NCI-H1694 treated with DMSO at 0.1 percent for 48 hours (cell line): ENCODE measurements at places on chromosomes 2 and 18.

GRCh38 chr2:112005406-112006075, 49.5 kb upstream of the TMEM87B start:
- no peak for DNase-seq

DNA sequence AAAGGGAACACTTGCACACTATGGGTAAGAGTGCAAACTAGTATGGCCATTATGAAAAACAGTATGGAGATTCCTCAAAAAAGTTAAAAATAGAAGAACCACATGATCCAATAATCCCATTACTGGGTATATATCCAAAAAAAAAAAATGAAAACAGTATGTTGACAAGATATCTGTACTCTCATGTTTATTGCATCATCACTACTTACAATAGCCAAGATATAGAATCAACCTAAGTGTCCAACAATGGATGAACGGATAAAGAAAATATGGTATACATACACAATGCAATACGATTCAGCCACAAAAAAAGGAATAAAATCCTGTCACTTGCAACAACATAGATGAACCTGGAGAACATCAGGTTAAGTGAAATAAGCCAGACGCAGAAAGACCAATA, 73.3 kb downstream of the LOXHD1 start:
- no peak for DNase-seq

DNA sequence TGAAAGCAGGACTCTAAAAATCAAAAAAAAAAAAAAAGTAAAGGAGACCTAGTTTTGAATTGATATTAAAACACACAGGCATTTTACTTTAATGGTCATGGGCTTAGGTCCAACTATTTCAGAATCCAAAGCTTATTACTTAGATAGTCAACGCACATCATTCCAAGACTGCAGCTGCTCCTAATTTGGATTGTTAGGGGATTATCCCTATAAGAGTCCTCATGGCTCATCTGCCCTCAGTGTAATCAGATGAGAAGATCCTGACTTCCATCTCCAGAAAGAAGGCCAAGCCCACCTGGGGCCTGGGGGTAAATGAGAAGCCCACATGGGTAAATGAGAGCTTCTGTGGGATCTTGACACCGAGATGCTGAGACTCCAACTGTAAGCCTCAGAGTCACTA, 424.2 kb downstream of the NRXN1 start:
- no peak for DNase-seq

DNA sequence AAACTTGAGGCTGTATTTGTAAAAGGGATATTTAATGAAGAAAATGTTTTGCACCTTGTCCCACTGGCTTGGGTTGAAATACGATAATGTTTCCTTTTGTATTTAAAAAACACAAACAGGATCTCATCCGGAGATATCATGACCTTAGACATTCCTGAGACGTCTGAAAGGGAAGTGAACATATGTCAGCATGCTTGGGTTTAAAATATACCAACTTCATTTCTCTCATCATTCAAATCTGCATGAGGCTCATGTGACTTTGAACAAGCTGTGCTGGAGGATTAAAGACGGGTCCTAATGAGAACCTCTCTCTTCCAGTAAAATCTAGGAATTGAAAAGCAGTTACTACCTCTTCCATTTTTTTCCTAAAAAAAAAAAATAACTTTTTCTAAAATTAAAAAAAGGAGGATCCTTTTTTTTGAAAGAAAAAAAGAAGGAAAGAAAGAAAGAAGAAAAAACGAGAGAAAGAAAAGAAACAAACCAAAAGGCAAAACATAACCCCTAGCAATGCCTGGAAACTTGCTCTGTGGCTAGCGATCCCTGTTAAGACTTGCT, 106.8 kb upstream of the ZFP36L2 start:
- DNase-seq = no peak

DNA sequence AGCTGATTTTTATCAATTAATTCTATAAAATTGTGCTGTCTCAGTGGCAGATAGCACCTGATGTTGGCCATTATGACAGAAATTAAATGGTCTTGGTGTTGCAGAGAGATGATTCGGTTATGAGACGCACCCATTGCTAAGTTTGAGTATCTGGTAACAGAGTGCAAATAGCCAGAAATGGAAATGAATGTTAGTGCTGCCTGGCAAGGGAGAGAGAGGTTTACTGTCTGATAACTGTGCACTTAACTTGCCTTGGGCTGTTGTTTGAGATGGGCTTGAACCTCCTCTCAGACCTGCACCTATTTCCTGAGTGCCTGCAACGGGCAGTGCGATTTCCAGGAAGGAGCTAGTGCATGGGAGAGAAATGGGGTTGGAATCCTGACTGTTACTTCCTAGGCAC, 11.7 kb downstream of the DPYSL5 start:
- DNase-seq = no peak

DNA sequence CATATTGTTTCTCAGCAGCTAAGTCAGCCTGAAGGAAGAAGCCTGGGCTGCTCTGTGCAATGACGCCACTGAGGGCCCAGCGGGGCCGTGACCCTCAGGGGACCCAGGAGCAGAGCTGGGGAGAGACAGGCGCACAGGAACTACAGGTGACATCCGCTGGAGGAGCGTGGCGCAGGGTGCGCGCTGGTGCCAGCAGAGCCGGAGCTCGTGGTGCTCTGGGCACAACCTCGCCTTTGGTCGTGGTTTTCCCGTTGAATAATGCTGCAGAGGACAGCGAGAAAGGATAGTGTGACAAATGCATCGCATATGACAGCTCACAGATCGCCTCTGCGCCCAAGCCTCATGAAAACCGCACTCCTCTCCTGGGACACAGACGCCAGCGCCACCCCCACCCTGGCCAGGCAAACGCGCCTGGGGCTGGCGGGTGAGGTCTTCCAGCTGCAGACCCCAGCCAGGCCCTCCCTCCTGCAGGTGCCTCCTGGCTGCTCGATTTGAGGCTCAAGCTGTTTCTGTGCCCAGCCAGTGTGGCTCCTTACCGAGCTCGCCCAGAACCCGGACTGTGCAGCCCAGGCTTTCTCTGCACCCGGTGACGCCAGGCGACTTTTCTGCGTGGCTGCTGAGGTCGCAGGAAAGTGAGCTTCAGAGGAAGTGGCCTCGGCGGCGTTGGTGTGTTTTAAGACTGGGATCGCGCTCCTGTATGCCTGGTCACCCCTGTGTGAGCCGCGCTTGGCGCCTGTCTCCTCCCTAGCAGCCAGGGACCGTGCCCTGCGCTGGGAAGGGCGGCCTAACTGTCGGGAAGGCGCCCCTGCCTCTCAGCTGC, 583.1 kb upstream of the HS6ST1 start:
- DNase-seq = no peak

- no peak for DNase-seq
These were observed 77.3 kb downstream of the AGAP1 start for GRCh38 chr2:235570966-235571692.

DNA sequence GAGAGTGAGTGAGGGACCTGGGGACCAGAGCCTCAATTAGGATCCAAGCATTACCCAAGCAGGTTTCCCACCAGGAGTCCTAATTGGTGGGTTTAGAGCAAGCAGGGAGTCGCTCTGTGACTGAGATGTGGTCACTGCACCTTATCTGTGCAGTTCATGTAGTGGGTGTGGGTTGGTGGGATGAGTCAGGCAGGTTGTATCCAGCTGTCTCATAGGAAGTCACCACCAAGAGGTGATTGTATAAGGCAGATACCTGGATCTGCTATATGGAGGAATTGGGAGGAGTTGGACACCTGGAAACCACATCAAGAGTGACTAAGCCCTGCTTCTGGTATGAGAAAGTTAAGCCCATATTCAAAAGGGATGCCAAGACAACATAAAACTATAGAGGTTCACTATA, 106.8 kb downstream of the ARHGAP28 start:
- DNase-seq = no peak

DNA sequence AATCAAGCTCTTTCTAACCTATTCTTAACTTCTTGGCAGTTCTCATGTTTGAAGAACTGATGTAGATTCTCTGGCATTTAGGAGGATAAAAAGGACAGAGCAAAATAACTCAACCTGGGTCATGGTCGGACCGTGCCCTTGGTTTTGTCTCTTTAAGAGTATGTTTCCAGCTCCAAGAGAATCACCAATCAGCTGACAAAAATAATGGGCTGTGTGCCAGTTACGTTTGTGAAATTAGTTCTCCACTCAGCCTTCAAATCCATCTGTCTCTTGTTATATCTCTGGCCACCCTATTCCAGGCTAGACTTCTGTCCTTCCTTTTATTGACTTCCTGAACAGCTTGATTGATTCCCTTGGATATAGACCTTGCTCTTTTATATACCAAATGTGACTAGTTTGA, 225.7 kb downstream of the EPHA4 start:
- peak; percentile 80 for DNase-seq

DNA sequence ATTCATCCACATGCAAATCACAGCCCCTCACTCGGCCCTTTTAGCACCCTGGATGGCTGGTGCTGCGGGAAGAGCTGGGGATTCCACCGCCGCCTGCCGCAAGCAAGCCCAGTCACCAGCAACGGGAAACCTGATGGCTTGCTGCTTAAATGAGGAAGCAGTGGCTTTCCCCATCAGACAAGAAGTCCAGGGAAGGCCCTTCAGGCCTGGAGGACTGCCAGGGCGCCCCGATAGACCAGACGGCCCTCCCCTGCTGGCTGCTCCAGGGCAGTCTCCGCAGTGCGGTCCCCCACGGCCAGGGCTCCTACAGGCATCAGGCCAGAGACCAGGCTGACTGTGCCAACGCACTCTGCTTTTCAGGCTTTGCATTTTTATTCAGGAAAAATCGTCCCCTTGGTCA, 439.1 kb downstream of the EIPR1 start:
- no peak for DNase-seq

DNA sequence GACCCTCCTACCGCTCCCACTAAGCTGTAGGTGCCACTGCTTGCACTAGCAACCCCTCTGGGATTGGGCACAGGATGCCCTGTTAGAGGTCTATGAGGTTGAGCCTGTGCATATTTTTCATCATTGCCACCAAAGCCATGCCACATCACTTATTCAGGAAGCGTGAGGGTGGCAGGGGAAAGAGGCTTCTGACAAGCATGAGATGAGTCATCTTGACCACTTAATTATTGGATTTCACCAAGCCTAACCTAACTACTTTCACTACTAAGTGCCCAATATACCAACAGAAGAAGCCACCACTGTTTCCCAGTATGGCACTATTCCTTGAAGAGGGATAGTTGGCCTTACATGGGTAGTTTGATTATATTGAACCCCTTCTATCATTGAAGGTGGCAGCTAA, 181.3 kb upstream of the EPHA4 start:
- no peak for DNase-seq

DNA sequence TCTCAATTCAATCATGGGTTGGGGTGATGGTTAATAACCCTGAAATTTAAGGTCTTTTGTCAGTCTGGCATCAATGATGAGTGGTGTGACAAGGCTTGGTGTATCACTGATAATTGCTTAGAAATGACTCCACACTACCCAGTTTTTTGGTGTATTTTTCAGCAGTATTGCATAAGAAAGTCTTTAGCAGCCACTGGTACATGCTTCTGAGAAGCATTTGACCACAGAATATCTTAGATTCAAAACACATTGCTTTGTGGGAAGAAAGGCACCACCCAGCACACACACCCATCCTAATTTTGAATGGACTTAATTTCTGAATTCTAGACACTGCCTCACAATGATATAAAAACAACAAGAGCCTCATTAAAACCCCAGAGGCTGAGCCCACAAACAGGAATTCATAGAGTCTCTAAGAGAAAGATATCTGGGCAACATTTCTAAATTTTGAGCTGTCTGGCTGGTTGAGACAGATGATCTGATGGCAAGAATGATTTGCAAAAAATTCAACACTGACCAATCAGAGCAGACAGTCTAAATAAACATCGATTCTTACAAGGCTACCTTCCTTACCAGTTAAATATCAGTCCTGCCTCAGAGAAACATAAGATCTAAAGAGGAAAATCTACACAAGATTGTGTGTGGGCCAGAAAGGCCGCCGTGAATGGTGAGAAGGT, 114.7 kb upstream of the CYP1B1 start:
- no peak for DNase-seq

GRCh38 chr18:39624961-39625360, 2059.4 kb upstream of the CELF4 start:
- no peak for DNase-seq

DNA sequence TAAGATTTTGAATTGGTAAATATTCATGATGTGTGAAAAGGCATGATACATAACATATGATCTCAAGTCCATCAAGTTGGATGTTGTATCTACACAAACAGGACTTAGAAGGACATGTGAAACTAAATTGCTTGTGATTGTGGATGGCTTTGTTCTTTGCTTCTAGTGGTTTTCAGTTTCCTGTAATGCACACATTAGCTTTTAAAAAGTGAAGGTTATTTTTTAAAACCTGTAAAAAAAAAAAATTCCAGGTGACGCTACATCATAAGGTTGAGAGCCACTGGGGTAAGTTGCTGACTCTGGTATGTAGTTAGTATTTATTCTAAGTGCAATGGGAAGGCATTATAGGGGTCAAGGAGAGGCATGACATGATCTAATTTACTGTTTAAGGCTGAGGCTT, 48.4 kb upstream of the TMEM247 start:
- no peak for DNase-seq

DNA sequence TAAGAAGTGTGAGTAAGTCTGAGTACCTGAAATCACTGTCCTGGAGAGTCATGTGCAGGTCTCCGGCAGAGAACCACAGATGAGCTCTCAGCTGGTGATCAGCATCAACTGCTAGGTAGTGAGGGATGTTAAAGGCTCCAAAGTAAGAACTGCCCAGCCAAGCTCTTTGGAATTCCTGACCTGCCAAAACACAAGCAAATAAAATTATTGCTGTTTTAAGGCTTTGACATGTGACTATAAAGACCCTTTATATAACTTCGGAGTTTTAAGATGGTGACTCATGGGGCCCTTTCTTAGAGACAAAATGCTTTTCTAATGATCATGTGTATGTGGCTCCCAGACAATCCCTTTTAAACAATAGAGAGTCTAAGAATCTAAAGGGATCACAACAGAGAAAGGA, 855.7 kb downstream of the TRIB2 start:
- no peak for DNase-seq

DNA sequence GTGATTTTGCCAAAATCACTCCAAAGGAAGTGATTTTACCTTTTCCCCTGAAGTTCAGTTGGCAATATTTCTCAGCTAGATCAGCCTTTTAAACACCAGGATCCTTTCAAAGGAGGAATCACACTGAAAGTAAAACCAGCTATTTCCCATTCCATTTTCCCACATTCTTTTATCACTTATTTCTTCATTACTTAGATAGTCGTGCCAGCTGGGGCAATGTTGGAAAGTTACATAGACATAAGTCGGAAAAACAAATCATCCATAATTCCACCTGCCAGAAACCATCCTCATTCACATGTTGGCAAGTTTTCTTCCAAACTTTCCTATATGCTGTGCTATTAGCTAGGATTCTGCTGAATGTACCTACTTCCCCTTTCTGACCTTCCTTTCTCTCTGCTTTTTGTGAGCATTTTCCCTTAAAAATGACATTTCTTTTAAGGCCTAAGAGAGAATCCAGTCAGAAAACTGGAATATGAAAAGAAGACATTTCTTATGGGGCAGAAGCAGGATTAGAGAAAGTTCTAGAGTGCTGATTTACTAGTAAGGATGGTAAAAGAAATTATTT, 170.0 kb upstream of the STK17B start:
- DNase-seq = no peak

GRCh38 chr2:63639344-63639743, 50.6 kb downstream of the MDH1 start:
- no peak for DNase-seq

- no peak for DNase-seq
These were observed 33.0 kb upstream of the MRPL33 start for GRCh38 chr2:27738349-27739057.

- DNase-seq = no peak
These were observed 24.4 kb downstream of the NFE2L2 start for GRCh38 chr2:177239932-177240630.
